ENCODE measurements at places on chromosomes 16 and 17. TPM values are rescaled to one million over a fixed set of nuclear protein-coding genes. Genes with fewer than 3 reads are reported as not detected.

DNA sequence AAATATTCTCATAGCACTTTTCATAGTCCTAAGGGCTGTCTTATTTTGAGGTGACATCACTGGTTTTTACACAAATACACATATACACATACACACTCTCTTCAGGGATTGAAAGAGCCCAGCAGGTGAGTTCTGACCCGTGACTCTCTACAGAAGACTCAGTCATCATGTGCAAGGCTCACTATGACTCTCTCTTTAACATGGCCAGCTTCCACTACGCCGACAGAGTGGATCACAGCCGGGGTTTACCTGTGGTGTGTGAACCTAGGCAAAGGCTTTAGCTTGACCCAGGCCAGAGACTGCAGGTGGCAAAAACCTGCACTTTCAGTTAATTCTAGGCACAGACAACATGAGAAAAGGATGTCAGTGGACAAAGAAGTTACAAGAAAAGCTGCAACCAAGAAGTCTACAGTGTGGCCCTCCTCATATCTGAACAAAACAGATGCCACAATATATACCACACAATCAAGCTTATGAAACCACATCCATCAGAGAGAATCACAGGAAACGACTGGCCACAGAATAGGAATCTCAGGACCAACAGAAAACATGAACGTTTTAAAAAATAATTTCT lies 56.5 kb downstream of the CYTH1 start:
- DNase-seq, result no peak

DNA sequence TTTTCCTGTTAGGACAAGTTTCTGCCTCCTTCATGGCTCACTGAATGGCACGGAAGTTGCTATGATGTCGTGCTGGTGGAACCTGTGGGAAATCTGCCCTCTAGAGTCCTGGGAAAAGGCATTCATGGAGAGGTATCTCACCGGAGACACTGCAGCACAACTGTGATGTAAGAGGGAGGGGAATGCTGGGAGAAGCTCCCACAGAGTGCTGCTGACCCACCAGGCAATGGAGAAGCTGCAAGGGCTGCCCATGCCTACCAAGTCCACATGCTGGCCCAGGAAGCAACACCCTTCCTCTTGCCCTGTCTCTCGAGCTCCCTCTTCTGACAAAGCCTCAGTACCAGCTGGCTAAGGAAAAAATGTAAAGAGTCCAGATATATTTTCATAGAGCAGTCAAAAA lies 45.2 kb upstream of the SLC5A11 start:
- no peak for DNase-seq

- peak; percentile 64 for DNase-seq
Measured at GRCh38 chr17:68383443-68384321, 73.6 kb downstream of the WIPI1 start.

GRCh38 chr17:57739402-57740234 lies 5.5 kb downstream of the CCDC182 start:
- no peak for DNase-seq

DNA sequence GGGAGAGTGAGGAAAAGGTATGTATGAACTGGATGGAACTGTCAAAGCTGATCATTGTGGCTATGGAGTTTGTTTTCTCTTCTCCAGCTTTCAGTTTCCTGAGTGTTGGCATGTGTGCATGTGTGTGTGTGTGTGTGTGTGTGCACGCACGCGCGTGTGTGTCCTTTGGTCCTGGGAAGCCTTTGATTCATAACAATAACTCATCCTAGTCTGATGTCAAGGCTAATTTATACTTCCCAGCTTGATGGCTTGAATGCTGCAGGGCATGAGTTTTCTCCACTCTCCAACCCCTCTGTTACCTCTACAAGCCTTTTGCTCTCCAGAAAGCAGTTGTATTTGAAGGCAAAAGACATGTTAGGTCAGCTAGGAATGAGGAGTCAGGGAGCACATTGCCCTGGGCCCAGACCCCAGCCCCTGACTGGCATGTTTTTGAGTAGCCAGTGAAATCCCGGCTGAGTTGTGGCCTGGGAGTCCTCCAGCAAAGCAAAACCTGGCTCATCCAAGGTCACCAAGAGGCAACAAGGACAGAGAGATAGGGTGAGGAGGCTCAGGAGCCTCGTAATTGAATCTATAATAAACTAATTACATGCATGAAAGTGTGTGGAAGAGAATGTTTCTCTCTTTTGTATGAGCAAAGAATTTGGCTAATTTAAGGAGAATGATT lies 8.9 kb upstream of the CDC42EP4 start:
- DNase-seq, result no peak

GRCh38 chr17:56737421-56738161 lies 96.1 kb downstream of the C17orf67 start:
- no peak for DNase-seq

GRCh38 chr17:17551361-17551760 lies 40.1 kb downstream of the PEMT start:
- no peak for DNase-seq

DNA sequence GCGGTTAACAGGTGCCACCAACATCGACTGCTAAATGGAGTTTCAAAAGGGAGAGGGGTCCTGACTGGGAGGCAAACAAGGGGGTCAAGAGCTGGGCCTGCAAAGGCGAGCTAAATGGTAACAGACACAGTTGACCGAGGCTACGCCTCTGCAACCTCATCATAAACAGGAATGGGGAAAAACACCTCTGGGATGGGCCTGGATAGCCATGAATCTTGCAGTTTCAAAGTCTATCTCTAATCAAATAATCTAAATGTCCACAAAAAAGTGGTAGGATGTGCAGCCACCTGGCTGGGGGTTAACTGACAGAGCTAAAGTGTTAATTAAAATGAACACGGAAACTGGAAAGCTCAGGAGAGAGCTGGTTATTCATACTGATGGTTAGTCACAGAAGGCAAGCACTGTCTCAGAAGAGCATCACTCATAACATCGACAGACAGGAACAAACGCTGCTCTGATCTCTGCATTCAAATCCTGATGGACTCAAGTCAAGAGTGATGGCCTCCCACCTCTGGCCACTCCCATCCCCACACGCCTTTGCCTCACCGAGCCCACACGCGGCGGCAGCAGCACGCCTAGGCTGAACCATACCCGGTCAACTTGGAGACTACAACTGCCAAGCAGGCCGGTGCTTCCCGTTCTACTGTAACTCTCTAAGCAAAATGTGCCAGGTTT lies 56.3 kb downstream of the CREBBP start:
- DNase-seq, result no peak

- no peak for DNase-seq
Measured at GRCh38 chr16:782258-782657, 5.9 kb downstream of the RPUSD1 start.

GRCh38 chr17:7626956-7627249 lies 718 bp downstream of the SAT2 start:
- DNase-seq, result no peak

DNA sequence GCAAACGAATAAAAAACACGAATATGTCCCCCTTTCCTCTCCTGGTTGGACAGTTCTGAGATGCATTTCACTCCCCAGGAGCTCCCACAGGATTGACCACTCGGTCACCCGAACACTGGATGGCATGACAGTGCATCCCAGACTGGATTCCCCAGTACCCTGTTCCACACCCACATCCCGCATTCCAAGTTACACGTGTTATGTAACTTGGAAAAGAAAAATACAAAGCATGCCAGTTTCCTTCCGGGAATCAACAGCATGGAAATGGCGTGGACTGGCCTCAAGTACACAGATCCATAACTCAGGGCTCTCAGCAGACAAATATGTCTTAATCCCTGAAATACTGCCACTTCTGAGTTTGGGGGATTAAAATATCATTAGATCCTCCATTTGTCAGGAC lies 12.6 kb upstream of the KLHL36 start:
- DNase-seq, result no peak

DNA sequence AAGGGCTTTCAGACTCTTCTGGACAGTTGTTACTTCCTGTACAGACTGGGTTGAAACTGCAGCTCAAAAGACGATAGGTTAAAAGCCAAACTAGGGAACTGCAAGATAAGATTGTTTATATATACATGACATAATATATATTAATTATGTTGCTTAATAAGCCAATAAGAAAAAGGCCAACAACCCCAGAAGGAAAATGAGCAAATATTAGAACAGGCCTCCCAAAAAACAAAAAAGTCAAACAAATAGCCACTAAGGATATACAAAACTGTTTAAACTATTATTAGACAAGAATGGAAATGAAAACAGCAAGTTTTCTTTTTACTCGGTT lies 495 bp upstream of the CMTR2 start:
- DNase-seq, result no peak

GRCh38 chr17:62821189-62822079 lies 13.3 kb upstream of the MARCHF10 start:
- no peak for DNase-seq

- DNase-seq, result no peak
Measured at GRCh38 chr17:56300144-56300543, 146.9 kb downstream of the ANKFN1 start.

- DNase-seq, result no peak
Measured at GRCh38 chr17:40315206-40315605, 6.2 kb downstream of the RARA start.

DNA sequence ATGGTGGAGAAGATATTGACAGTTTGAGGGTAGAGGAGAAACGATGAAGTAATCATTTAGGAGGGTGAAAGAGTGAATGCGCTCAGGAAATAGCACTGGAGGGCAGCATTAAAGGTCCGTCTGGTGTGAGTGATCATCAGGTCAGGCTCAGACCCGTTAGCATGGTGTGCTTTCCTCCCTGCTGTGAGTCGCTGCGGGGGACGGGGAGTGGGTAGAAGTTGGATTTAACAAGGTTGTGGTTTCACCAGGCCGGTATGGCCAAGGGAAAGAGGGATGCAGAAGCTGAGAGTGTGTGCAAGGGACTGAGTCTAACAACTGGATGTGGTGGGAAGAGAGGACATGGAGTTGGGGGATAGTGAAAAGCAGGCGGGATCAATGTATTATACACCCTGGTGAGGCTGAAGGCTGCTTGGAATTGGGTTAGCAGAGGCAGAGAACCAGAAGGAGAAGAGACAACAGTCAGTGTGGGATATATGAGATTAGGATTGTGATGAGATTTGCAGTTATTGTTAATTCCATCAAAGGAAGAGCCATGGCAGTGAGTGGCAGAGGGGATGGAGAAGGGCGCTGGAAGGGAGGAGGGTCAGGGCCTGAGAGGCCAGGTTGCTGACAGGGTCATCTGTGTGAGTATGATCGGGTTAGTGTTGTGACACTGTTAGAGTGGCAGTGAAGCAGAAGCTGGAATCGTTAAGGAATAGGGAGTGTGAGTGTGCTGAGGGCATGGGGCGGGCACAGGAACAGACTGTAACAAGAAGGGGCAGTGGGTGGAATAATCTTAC lies 59.0 kb upstream of the TBX2 start:
- DNase-seq, result no peak

- no peak for DNase-seq
Measured at GRCh38 chr16:27355610-27356009, 41.8 kb downstream of the IL4R start.

DNA sequence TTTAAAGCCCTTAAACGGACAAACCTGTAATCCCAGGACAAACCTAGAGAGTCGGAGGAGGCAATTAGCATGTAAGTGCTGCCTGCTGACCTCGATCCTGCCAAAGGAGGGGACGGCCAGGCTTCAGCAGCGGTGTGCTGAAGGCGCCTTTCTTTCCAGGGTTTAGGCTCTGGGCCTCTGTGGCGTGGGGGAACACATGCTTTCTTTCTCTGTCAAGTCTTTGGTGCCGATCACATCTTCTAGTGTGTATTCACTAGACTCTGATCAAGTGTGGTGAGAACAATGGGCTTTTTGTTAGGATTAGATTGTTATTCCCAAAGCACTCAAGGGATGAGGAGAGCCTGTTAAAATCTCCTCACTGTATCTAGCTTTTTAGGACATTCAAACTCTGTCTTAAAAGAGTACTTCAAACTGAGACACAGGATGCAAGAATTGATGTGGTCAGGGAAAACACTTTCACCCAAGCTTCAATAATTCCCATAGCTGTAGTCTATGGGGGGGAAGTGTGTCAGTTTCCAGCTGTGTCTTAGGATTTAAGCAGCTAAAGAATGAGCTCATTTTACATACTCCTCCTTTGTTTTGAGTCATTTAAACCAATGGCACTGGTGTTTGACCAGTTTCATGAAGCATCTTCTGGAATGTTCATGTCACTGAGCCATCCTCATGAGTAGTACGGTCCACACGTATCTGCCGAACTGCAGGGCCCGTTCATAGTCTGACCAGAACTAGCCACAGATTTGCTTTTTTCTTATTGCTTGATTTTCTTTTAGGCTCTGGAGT lies 51.2 kb downstream of the RPA1 start:
- no peak for DNase-seq

DNA sequence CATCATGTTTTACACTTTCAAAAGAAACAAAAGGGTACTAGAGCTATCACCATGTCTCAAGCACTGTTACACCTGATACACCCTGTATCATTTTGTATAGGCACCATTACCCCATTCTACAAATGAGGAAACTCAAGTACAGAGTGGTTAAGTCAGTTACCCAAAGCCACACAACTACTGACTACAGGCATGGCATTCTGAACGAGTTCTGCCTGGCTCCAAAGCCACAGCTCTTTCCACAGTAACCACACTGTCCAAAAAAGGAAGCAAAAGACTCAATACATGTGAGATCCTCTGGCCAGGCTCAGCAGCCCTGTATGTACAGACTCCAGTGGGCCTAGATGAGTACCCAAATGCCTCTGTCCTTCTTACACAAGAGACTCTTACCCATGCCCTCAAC lies 4.7 kb downstream of the DYNC1LI2 start:
- no peak for DNase-seq

DNA sequence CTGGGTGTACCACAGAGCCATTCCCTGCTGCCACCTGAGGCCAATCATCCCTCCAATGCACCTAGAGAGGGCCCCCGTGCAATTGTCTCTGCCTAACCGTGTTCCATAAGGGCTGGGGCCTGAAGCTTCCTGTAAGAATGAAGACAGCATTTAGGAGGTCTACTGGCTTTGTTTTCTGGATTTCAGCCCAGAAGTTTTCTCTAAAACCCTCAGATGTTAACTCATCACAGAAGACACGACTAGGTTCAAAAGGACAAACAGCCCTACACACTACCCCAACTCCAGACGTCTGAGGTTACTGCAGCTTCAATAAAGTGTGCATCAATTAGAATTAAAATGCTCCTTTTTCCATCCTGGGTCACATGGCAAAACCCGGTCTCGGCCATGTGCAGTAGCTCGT lies 10.8 kb upstream of the DRG2 start:
- no peak for DNase-seq

The ALOX15B gene
- 0.35 TPM for total RNA-seq

The RND2 gene
- total RNA-seq, result 3.6 TPM

The FBXW10 gene
- total RNA-seq, result 0.60 TPM

The TBC1D3L gene
- 10.4 TPM for total RNA-seq

The TBX4 gene
- not detected for total RNA-seq

The FBRS gene
- 22.7 TPM for total RNA-seq

The HP gene
- 47,876 TPM for total RNA-seq

The KCNJ18 gene
- not detected for total RNA-seq

The TBC1D3H gene
- not detected for total RNA-seq
